ENCODE measurements at places on chromosomes 1 and 21.

GRCh38 chr21:44084496-44085241 lies 22.5 kb upstream of the PWP2 start:
- no peak for DNase-seq

- DNase-seq: no peak
Observed at GRCh38 chr1:107776900-107777663, 187.9 kb downstream of the VAV3 start.

DNA sequence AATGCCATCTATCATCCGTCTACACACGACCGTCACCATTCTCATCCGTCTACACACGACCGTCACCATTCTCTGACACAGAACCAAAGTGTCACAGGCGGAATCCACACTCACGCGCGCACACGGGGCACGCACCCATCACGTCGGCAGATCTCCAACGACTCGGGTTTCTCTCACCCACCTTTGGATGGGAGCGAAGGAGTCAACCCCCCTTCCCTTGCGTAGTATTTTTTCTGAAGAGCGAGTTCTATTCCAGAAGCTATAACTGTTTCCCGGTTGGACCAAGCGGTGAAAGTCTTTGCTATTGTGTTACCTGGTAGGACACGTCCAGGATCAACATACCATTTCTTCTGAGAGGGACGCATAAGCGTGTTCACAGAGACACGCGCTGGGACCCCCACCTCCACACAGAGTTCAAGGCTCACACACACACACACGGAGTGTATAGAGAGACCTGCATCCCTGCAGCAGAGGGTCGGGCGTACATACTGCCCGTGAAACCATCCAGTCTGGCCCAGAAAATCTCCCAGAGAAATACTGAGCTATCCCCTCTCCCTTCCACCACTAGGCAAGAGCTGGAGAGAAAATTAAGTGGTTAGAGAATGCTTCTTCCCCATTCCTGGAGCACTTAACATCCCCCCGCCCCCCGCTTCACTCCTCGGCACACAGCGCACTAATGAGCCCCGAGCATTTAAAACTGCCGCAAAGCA lies 741 bp downstream of the DUSP10 start:
- DNase-seq: peak; percentile 70

GRCh38 chr1:53037159-53037558 lies 24.9 kb upstream of the PODN start:
- DNase-seq: no peak

- DNase-seq: no peak
Observed at GRCh38 chr1:25780318-25781129, 19.5 kb upstream of the SELENON start.

- DNase-seq: no peak
Observed at GRCh38 chr1:36401602-36402503, 4.1 kb upstream of the LSM10 start.

- DNase-seq: peak; percentile 40
Observed at GRCh38 chr1:26570287-26570686, 40.7 kb downstream of the RPS6KA1 start.

GRCh38 chr1:81254560-81254959 lies 546.2 kb upstream of the ADGRL2 start:
- no peak for DNase-seq

DNA sequence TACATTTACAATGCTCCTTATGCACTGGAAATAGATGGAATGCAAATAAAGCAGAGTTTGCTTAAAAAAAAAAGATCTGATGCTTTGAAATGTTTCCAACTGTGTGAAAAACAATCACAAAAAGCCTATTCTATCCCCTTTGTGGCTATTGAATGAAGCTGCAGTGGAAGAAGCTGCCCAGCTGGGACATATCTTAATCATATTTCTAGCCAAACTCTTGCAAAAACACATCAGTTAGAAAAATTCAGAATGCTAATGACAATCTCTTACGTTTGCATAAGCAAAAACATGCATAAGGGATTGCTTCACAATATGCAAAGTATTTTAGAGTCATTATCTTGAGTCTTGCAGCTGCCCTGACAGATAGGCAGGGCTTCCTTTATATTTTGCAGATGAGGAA lies 526.4 kb upstream of the USP24 start:
- DNase-seq: no peak

GRCh38 chr1:6005276-6005917 lies 13.2 kb upstream of the NPHP4 start:
- DNase-seq: no peak

GRCh38 chr1:30089024-30089430 lies 634.4 kb downstream of the MATN1 start:
- peak; percentile 36 for DNase-seq

DNA sequence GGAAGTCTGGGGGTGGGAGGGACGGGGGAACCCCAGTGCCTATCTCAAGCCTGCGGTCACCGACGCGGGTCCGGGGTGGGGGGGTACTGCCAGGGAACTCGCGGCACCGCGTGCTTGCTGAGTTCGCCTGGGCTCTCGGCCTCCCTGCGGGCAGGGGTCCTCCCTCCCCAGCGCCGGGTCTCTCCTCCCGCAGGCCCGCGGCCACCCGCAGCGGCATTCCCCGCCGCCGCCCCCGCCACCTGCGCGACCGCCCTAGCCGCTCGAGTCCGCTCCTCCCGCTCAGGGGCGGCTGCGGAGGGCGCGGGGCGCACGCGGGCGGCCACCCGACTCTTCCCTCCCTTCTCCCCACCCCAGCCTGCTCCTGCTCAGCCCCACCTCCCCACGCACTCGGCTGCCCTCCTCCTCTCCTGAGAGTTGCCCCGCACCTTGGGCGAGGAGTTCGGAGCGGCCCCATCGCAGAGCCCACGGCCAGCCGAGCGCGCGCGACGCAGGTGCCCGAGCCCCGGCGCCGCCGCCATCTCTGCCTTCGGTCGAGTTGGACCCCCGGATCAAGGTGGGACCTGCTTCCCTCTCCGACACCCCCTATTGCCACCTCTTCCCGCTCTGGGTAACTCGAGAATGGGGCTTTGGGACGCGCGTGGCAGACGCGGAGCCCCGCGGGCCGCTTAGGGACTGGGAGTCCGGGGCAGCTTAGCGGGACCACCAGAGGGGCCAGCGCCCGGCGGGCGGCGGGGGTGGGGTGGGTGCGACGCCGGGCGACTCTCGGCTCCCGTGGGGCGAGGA lies 105.0 kb downstream of the LEPR start:
- peak; percentile 54 for DNase-seq

- DNase-seq: no peak
Observed at GRCh38 chr1:92743221-92743620, 41.7 kb downstream of the EVI5 start.

Measured in astrocyte of the hippocampus (primary cell).